ENCODE measurements at places on chromosomes 2 and 18.

DNA sequence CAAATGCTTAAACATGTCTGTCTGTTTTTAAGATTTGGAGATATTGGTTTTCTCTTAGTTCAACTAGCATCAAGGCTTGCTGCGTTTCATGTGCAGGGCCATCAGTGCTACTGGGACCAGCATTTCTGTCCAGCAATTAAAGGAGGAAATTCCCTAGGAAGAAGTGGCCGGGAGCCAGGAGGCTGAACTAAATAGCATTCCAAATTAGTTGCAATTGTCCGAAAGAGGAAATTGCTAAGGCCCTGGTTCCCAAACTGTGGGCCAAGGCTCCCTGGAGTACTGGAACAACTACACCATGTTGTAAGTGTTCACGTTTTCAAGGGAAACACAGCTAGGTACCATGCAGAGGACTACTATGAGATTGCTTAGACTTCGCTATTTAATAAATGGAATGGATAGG, 257.9 kb downstream of the PTPRM start:
- DNase-seq: no peak

DNA sequence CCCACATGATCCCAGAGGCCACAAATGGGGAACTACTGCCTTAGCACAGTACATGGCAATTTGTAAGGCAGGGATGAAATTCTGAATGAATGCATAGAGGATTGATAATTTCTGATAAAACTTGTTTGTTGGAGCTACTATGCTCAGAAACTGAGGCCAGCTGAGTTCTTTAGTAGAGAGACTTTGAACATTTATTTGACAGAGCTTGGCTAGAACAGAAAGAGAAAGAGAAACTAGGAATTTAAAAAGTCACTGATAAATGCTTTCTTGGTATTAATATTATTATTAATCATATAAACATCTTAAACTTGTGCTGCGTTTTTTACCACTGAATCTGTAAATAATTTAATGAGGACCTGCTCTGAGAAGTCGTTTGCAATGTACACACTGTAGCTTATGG, 923.7 kb upstream of the CNTNAP5 start:
- no peak for DNase-seq

GRCh38 chr2:208363485-208363884, 43.1 kb upstream of the PTH2R start:
- no peak for DNase-seq

- DNase-seq: peak; percentile 89
Observed at GRCh38 chr2:27771548-27772335, at the start of gene MRPL33. TSS of gene MRPL33 (plus strand) at chr2:27771719. CDS start at chr2:27771778, 59 bp downstream.

DNA sequence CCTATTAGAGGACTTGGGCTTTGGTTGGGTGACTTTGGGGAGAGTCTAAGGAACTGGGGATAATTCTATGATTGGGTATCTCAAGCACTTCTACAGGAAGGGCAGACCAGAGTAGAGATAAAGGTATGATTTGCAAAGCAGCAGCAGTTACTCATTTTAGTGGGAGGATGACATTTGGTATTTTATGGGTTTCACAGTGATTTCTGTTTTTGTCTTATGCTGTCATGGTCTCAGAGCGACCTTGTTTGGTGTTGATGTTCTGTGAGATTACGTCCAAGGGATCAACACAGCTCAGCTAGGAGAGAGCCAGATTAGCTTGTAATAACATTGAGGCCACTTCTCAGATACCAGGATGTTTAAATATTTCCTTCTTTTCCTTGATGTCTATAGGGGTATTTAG, 18.2 kb downstream of the TTR start:
- no peak for DNase-seq

- no peak for DNase-seq
Observed at GRCh38 chr2:196591004-196591403, 48.5 kb upstream of the CCDC150 start.

GRCh38 chr2:27294928-27295327, 12.7 kb downstream of the TRIM54 start:
- no peak for DNase-seq

DNA sequence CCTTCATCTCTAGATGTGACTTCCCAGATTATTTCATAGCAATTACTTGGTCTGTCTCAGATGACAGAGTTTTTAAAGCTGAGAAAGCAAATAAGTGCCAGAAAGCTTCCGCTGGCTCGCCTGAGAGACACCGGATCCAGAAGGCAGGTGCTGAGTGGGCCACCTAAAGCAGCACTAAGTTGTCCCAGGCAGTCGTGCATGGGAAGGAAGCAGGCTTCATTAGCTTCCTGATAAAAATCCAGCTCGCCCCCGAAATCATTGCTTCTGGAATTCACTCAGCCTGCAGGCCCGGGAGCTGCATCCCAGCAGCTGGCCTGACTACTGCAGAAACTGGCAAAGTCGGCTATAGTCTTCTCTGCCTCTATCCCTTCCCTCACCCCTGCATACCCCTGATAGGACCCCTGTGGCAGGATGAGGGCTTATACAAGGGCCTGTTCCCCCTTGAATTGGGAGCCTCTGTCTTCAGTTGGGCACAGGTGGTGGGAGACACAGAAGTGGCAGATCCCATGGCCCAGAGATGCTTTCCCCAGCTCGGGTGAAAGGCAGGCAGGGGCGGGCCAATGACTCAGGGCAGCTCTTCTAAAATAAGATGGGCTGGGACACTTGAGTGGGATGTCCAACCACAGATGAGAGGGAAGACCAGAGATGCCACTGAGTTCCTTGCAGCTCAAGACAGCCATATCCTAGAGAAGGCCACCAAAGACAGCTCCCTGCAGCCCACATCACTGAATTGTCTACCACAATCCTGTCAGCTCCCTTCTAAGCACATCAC, 262.4 kb upstream of the PKDCC start:
- DNase-seq: no peak

GRCh38 chr2:689877-690510, 12.8 kb upstream of the TMEM18 start:
- DNase-seq: no peak

GRCh38 chr18:75958683-75959082, 531.2 kb upstream of the SMIM21 start:
- DNase-seq: no peak

DNA sequence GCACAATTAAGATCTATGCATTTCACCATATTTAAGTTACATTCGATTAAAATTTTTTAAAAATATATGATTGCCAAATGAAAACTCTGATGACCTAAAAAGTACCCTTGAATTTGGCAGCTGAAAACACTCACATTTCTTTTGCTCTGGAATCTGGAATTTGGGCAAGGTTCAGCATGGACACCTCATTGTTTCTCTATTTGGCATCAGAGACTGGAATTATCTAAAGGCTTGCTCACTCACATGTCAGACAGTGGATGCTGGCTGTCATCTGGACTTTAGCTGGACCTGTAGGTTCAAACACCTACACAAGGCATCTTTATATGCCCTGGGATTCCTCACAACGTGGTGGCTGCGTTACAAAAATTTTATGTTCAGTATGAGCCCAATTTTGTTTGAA, 16.1 kb downstream of the MBOAT2 start:
- DNase-seq: no peak

GRCh38 chr18:23618862-23619387, 32.6 kb upstream of the NPC1 start:
- DNase-seq: no peak

DNA sequence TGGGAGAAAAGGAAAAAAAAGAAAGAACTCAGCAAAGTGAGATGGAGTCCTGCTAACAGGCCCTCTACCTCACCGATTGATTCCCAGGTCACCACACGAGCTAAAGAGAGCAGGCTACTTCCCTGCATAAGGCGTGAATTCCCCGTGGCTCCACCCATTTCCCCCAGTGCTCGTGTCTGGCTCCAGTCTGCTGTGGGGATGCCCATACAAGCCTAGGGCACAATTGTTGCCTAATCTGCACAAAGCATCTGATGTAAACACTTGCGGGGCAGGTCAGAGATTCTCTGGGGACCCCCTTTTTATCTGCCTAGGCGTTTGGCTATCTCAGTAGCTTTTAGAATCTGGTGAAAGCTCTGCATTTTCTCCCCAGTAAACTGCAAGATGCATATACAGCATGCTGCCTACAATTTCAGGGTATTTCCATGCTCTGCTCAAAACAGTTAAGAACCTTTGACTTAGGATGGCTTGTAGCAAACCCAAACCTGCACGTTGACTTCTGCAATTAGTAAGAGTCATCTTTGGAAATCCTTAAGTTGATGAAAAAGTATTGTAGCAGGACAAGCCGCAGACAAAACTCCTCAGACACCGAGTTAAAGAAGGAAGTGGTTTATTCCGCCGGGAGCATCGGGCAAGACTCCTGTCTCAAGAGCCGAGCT, 34.8 kb downstream of the MYO3B start:
- no peak for DNase-seq

GRCh38 chr2:38494394-38494793, 108.3 kb downstream of the HNRNPLL start:
- no peak for DNase-seq

DNA sequence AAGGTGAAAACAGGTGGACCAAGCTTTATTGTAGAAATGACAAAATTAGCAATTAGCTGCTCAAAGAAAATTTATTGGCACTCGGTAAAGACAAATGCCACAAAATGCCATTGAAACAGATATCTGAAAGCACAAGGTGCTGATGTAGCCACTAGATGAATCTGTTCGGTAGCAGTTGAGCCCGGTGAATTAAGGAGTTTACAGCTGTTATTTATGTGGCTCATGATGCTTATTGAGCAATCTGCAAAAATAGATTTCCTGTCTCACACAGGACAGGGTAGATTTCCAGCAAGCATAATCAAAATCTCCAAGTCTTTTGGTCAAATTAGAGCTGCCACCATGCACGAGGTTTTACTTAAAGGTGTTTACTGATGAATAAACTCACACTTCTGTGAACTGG, 182.2 kb downstream of the PPP1R1C start:
- DNase-seq: no peak

DNA sequence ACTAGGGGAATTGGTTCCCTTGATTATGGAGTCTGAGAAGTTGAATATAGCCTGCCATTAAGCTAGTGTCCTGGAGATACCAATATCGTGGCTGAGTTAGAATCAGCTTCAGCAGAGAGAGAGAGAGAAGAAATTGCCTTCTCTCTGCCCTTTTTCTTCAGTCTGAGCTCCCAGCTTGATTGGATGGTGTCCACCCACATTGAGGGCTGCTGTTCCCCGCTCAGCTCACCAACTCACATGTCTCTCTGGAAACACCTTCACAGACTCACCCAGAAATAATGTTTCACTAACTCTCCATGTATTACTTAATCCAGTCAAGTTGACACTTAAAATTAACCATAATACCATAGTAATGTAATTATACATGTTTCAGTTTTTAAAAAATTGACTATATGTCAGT, 17.9 kb upstream of the TRIM43 start:
- no peak for DNase-seq

- no peak for DNase-seq
Observed at GRCh38 chr18:39966275-39966674, 1988.8 kb upstream of the PIK3C3 start.

DNA sequence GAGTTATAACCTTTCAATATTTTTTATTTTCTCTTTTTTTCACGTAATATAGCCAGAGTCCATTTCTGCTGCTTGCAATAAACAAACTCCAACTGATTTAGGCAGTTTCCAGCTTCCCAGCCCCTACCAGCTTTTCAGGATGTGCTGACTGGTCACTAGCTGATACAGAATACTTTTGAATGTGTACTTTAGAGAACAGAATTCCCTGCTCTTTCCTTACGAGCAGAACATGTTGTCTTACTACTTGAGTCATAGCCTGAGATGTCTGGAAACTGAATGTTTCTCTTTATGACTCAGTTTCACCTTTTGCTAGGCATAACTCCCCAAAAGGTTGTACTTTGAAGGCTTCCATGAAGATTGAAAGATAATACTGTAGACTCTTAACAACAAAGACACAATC, 44.5 kb upstream of the KCNE4 start:
- no peak for DNase-seq

GRCh38 chr18:32732165-32732564, 40.7 kb downstream of the KLHL14 start:
- no peak for DNase-seq

GRCh38 chr2:239722760-239723470, 302.2 kb downstream of the NDUFA10 start:
- DNase-seq: peak; percentile 3

DNA sequence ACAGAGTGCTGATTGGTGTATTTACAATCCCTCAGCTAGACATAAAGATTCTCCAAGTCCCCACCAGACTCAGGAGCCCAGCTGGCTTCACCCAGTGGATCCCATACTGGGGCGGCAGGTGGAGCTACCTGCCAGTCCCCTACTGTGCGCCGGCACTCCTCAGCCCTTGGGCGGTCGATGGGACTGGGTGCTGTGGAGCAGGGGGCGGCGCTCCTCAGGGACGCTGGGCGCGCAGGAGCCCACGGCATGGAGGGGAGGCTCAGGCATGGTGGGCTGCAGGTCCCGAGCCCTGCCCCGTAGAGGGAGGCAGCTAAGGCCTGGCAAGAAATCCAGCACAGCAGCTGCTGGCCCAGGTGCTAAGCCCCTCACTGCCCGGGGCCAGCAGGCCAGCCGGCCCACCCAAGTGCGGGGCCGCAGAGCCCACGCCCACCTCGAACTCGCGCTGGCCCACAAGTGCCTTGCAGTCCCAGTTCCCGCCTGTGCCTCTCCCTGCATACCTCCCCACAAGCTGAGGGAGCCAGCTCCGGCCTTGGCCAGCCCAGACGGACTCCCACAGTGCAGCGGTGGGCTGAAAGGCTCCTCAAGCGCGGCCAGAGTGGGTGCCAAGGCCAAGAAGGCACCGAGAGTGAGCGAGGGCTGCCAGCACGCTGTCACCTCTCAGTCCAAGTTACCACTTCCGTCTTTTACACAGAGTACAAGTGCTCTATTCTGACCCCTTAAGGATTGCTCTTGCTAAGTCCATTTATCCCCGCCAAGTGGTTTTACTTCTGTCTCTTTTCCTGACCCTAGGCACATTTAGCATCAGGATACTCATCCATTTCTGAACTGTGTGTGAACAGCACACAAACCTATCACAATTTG, 1.7 kb upstream of the RPE start:
- no peak for DNase-seq

GRCh38 chr2:36493306-36493705, 104.7 kb downstream of the FEZ2 start:
- DNase-seq: no peak

DNA sequence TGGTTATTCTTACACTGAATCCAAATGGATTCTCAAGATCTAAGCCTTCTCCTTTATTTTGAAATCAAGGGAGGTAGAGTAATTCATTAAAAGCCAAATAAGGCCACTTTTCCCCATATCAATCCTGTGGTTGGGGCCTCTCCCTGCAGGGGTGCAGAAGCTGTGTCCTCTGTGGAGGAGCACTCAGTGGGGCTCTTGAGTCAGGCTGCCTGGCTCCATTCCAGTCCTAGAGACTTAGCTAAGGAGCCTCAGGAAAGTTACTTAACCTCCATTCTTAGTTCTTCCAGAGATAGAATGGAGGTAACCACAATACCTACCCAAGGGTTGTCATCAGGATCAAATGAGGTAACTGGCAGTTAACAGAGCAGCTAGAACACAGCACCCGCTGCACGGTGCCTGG, 564.3 kb downstream of the CMPK2 start:
- no peak for DNase-seq

GRCh38 chr2:149826471-149827125, 239.0 kb upstream of the MMADHC start:
- DNase-seq: no peak

All from T-helper 1 cell (primary cell).